ENCODE measurements at places on chromosomes 5 and 9.

DNA sequence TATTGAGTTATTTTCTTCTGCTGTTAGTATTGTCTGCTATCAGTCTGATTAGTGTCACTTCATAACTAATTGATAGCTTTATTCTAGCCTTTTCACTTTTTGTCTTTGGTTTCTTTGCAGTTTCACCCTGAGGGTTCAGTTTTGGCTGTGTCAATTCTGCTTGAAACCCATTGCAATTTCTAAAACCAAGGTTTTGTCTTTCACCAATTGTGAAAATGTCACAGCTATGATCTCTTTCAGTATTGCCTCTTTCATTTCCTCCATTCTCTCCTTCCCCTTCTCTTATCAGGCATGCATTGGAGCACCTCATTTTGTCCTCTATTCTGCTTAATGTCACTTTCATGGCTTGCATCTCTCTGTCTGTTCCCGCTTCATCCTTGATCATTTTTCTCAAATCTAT, 248.1 kb downstream of the YTHDC2 start:
- DNase-seq, result no peak

- DNase-seq, result no peak
These were observed 208.9 kb upstream of the PRR16 start for GRCh38 chr5:120255214-120255613.

- DNase-seq, result no peak
These were observed 17.4 kb upstream of the ADRB2 start for GRCh38 chr5:148808864-148809642.

DNA sequence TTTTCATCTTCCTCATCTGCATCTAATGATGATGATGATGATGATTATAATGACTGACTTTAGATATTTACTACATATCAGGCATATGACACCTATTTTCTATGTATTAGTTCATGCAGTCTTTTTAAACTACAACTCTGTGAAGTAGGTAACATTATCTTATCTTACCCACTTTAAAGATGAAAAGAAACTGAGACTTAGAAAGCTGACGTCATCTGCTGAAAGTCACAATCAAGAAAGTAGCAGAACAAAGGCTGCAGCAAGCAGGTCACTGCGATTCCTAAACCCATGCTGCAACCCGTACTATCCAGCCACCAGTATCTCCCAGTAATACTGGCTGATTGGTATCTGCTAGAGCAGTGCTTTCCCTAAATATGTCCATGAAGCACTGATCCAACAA, 40.1 kb upstream of the INSYN2B start:
- no peak for DNase-seq

DNA sequence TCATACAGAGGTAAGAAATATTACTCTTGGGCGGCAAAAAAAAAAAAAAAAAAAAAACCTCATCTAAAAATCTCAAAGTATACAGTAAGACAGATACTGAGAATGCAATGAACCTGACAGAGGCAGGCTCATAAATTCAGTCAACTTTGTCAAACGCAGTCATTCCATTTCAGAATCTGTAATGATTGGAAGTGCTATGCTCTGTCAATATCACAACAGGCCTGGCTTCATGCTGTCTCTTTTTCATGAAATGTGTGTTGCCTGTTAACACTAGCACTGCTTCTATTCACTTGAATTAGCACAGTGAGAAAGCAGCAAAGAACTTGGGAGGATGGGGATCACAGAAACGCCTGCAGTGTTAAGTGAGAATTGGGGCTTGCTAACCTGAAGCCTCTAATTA, 200.3 kb upstream of the EFNA5 start:
- DNase-seq, result no peak

- no peak for DNase-seq
These were observed 9.0 kb downstream of the C9 start for GRCh38 chr5:39355324-39355723.

- no peak for DNase-seq
These were observed 6.1 kb downstream of the NSMF start for GRCh38 chr9:137452761-137453642.

DNA sequence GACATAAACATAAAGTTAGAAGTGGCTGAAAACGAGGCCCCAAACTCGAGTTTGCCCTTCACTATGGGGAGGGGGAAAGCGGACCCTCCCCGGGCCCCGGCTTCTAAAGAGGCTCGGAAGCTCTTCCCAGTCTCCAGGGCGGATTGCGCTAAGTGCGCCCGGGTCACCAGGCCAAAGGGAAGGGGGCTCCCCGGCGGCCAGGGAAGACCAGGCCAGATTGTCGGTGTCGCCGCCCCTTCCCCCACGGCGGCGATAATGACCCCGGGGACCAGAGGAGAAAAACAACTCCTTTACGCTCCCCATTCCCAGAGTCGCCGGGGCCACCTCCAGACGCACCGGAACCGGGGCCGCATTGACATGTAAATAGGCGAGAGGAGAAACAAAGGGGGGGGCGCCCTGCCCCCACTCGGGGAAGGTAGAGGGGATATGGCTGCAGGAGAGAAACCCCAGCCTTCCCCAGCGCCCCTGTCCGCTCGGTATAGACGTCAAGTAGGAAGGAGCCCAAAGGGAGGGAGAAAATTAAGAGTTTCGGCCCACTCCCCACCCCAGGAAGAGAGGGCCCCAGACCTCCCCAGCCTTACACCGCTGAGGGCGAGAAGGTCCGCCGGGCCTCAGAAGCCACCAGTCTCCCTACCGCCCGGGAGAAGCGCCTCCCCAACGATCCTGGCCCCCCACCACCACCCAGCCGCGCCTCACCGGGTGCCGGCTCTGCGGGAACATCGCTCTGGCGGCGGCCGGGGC, 1.7 kb downstream of the TLE1 start:
- DNase-seq, result peak; percentile 37

DNA sequence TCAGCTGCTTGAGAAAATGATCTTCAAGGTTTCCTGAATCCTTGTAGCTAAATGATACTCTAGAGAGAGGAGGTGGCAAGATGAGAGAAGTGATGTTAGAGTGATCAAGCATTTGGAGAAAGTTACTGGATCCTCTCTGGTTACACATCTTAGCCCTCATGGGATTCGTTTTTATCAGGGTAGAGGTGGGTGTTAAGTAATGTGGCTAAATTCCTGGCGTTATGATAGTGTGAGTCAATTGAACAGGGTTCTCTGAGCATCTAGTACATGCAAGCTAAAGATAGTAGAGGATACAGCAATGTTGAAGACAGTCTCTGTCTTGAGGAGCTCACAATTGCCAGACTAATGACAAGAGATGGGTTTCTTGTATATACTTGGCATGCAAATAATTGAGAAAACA, 123.7 kb downstream of the PSD2 start:
- peak; percentile 7 for DNase-seq

DNA sequence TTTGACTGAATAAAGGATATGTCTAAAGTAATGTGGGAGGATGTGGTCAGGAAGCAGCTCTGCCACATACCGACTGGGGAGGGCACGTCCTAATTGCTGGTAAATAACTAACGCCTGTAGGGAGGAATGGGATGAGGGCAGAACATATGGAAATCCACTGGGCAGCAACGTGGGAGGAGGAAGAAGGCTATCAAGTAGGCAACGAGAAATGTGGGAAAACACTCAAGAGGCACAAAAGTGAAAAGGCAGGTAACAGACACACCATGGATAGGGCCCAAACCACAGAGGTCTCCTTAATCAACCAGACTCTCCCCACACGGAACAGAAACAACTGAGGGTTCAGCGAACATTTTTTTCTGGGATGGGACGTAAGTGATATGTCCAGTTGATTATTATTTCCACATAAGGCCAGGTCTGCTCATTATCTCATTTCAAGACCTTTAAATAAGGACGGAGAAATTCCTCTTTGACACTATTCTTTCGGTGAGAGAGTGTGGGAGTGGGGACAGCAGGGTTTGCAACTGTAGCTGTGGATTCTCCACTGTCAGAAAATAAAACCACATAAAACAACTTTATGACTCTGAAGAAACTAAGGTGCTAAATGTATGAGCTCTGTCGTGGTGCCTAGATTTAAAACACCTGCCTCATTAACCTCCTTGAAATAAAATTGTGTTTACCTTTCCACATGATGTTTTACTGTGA, 17.0 kb downstream of the IARS1 start:
- peak; percentile 56 for DNase-seq

DNA sequence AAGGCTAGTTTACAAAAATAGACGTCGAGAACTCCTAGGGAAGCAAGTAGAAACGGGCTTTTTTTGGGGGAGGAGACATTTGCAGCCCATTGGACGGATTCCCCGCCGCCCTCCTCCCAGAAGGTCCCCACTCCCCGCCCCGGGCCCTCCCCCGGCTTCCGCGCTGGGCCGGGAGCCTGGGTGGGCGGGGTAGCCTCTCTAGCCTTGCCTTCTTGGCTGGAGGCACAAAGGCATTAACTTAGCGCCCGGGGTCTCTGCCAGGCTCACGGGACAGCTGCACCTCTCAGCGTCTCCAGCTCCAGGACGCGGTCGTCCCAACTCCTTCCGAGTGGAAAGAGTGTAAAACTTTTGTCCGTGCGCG, at the start of gene DMRTA1:
DMRTA1 (plus strand) TSS at position 236 of the 361 bp plus-strand sequence. CDS start 242 bp downstream, outside the sequence.
- peak; percentile 71 for DNase-seq

- peak; percentile 96 for DNase-seq
These were observed 173.5 kb downstream of the FGF1 start for GRCh38 chr5:142512043-142513042.

DNA sequence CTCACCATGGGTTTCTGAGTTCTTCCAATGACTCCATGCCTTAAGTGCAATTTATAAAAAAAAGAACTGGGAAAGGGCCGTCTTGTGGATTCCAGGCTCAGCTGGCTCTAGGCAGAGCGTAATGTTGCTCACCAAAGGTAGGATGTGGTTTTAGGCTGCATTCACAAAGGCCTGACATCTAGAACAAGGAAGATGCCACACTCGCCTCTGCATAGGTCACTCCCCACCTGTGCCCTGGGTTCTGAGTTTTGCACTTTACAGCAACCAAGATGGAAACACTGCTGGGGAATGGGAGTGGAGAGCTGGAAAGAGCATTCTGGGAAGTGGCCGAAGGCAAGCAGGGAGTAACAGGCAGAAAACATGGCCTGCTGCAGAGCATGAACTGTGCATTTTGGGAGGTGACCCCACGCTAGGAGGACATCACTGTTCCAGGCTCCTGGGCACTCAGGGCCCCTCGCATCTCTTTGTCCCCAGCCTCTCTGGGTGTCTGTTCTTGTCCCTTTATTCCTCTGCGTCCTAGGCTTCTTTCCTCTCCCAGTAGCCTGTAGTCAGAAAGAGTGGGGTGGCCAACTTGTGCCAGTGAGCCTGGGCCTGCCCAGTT, 12.3 kb downstream of the FCN2 start:
- DNase-seq, result no peak
